Left ventricle myocardium inferior (tissue), 1 donor: ENCODE measurements at places on chromosomes 16 and 17. TPM values are rescaled to one million over a fixed set of nuclear protein-coding genes. Genes with fewer than 3 reads are reported as not detected.

DNA sequence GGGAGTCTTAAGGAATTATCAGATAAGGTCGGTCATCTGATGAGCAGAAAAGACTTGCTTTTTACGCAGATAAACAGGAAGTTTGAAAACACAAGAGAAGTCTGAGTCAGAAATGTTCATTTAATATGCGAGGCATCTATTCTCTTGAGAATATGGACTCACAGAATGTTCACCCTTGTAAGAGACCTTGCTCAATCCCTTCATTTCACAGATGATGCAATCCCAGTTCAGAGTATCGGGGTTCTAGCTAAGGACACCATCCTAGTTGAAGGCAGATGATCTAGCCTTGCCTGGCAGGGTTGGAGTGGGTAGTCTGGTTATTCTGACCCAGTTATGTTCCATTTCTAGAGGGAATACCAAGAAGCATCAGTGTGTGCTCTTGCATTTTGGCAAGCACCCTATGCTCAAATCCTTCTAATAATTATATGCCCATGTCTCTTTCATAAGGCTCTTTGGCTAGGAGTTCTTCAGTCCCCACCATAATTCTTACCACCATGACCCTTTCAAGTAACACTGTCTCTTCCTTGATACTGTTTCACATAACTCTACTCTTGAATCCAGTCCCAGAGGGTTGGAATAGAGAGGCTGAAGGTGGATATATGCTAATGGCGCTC lies 42.5 kb downstream of the YPEL2 start:
- peaks cover 100% of the 10 kb centered on the region for H3K4me1 ChIP-seq
- H3K27ac ChIP-seq = peak overlapping the region; percentile 97
- no peak overlapping the region for H3K4me3 ChIP-seq
- DNase-seq = no peak
- no peaks in the 10 kb centered on the region for H3K27me3 ChIP-seq

GRCh38 chr17:16428098-16428882 lies 12.9 kb downstream of the TRPV2 start:
- H3K36me3 ChIP-seq = peaks cover 46% of the 10 kb centered on the region
- H3K4me3 ChIP-seq = no peak overlapping the region
- no peaks in the 10 kb centered on the region for H3K27me3 ChIP-seq
- no peak overlapping the region for H3K27ac ChIP-seq

GRCh38 chr16:66590322-66590721 lies 11.1 kb downstream of the CMTM2 start:
- H3K36me3 ChIP-seq = no peaks in the 10 kb centered on the region
- no peak overlapping the region for H3K27ac ChIP-seq
- no peaks in the 10 kb centered on the region for H3K27me3 ChIP-seq
- H3K4me3 ChIP-seq = no peak overlapping the region
- no peak for DNase-seq
- peaks cover 8% of the 10 kb centered on the region for H3K4me1 ChIP-seq

The COQ9 gene
- 234 TPM for total RNA-seq

GRCh38 chr17:37039269-37039668 lies 90.5 kb downstream of the AATF start:
- no peaks in the 10 kb centered on the region for H3K27me3 ChIP-seq
- H3K4me1 ChIP-seq = no peaks in the 10 kb centered on the region
- no peak overlapping the region for H3K27ac ChIP-seq

The PIK3R5 gene
- 2.7 TPM for total RNA-seq

The AIPL1 gene
- not detected for total RNA-seq

DNA sequence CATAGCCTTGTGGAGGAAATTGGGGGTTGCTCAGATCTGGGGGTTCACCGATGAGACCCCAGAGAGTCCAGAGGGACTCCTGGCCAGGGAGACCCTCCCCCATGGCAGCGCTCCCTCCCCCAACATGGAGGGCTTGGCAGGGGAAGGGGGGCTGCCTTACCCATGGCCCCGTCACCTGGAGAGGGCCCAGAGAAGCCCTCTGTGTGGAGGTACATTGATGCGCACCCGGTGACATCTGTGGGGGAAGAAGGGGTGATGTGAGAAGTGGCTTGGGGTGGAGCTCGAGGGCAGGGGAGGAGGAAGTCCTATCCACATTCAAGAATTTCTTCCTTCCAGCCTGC lies 16.2 kb downstream of the ETV4 start:
- no peaks in the 10 kb centered on the region for H3K27me3 ChIP-seq
- H3K4me3 ChIP-seq = peak overlapping the region; percentile 47
- H3K36me3 ChIP-seq = peaks cover 19% of the 10 kb centered on the region
- peaks cover 63% of the 10 kb centered on the region for H3K4me1 ChIP-seq
